Type B pancreatic cell (in vitro differentiated cells): ENCODE measurements at places on chromosomes 6 and 20. TPM values are rescaled to one million over a fixed set of nuclear protein-coding genes. Genes with fewer than 3 reads are reported as not detected.

Gene SSTR4
- total RNA-seq = not detected in 2 replicates

Gene SIRPB2
- total RNA-seq = not detected in 2 replicates

Gene TBXT
- total RNA-seq = 0.85 and 2.0 TPM in 2 replicates

Gene HCK
- not detected in 2 replicates for total RNA-seq

Gene ANGPT4
- total RNA-seq = 0.07 TPM in 1 of 2 replicates, not detected in the other

Gene RPS6KA2
- total RNA-seq = 23.8 and 39.1 TPM in 2 replicates

Gene PLA2G7
- total RNA-seq = 0.71 and 1.2 TPM in 2 replicates

DNA sequence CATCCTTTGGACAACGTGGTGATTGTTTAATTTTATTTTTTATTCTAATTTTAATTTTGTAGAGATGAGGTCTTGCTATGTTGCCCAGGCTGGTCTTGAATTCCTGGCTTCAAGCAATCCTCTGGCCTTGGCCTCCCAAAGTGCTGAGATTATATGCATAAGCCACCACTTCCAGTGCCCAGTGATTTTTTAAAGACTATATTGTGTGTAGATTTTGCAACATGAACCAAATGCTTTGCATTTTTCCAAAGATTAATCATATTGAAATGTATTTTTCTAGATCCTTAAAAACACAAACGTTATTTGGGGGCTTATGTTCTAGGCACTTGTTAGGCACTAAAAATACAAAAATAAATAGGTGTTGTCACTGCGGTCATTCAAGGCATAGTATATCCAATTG lies 117.6 kb upstream of the CCN2 start:
- H3K27me3 ChIP-seq = no peaks in the 10 kb centered on the region
- no peak overlapping the region for H3K27ac ChIP-seq
- peaks cover 5% of the 10 kb centered on the region for H3K4me1 ChIP-seq
- no peak overlapping the region for H3K4me3 ChIP-seq

GRCh38 chr6:389622-390021 lies 1.9 kb upstream of the IRF4 start:
- no peak overlapping the region for H3K4me3 ChIP-seq
- DNase-seq = no peak
- peaks cover 94% of the 10 kb centered on the region for H3K27me3 ChIP-seq
- no peaks in the 10 kb centered on the region for H3K36me3 ChIP-seq

DNA sequence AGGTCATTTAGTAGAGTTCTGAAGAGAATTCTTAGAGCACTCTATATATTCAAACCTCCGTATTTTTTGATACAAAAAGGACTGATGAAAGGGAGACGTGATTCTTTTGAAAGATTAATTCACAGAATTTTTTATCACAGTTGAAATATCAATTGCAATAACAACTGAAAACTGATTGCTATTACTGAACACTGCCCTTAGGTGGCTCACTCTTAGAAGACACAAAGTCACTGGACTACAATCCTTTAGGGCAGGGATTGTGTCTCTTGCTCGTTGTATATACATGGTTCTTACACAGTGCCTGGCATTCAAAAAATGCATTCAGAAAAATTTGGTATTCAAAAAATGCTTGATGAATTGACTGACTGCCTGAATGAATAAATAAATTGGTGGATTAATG lies 17.1 kb upstream of the CALHM6 start:
- no peak overlapping the region for H3K4me3 ChIP-seq
- DNase-seq = no peak
- H3K27ac ChIP-seq = no peak overlapping the region
- peaks cover 39% of the 10 kb centered on the region for H3K4me1 ChIP-seq
- no peaks in the 10 kb centered on the region for H3K27me3 ChIP-seq
- H3K36me3 ChIP-seq = no peaks in the 10 kb centered on the region

- no peaks in the 10 kb centered on the region for H3K4me1 ChIP-seq
- H3K4me3 ChIP-seq = no peak overlapping the region
- no peak overlapping the region for H3K27ac ChIP-seq
- peaks cover 8% of the 10 kb centered on the region for H3K27me3 ChIP-seq
- DNase-seq = no peak
- H3K36me3 ChIP-seq = no peaks in the 10 kb centered on the region
Observed at GRCh38 chr6:87054143-87054833, 40.6 kb downstream of the CGA start.

DNA sequence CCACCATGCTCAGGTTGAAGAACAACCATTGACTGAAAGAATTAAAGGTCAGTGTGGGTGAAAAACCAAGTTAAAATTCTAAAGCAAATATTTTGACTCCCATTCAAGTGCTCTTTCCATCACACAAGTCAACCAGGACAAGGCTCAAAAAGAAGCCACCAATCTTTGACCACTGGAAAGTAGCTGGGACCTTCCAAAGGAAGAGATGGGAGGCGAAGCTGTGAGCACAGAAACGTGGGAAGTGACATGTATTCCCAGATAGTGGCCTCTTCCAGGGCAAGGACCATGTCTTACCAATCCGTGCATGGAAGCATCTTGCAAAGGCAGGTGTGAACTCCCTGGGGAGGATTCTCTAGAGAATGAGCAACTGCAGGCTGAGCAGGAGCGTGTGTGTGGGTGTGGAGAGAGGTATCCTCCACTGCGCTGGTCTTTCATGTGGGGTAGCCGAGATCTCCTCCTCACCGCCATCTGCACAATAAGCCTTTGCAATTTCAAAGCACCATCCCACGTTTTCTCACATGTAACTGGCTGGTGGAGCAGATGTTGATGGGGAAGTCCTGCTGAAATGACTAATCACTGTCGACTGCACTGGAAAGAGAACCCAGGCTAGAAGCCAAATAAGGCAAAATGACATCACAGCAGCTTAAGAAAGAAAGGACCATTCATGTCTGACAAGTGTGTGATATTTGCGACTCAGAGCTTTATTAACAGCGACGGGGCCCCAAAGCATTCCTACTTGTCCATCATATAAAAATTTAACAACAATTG lies 189.4 kb upstream of the RREB1 start:
- no peak overlapping the region for H3K27ac ChIP-seq
- H3K4me1 ChIP-seq = peaks cover 8% of the 10 kb centered on the region
- no peak for DNase-seq
- H3K4me3 ChIP-seq = no peak overlapping the region
- no peaks in the 10 kb centered on the region for H3K27me3 ChIP-seq
- no peaks in the 10 kb centered on the region for H3K36me3 ChIP-seq

DNA sequence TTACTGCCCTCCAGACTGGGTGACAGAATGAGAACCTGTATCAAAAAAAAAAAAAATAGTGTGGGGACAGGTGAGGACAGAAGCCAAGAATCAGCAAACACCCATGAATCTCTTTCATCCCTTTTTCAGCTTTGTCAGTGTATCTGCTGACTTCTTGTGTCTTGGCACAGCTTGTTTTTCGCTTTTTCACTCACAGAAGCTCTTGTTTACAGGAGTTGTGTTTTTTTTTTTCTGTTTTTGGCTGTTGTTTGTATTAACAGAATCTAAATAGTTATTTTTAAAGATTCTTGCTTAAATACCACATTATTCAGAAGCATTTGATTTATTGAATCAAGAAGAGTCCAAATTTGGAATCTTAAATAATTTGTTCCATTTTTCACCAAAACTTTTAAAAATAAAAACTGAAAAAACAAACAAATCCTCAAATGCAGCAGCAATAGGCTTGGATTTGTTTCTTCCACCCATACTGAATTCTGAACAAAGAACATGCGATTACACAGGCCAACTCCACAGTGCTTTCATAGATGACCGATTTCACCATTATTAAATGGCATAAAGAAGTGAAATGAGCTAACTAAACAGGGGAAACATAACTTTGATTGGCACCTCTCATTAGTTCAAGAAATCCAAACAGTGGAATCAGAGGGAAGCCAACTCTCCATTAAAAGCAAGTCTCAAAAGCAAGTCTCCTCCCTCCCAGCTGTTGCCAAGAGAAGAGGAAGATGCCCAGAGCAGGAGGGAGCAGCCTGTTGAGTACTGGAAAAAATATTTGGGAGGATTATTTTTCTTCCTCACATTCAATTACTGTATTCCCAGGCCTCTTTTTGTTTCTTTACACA lies 27.2 kb upstream of the GPR63 start:
- no peak overlapping the region for H3K4me3 ChIP-seq
- no peak for DNase-seq

DNA sequence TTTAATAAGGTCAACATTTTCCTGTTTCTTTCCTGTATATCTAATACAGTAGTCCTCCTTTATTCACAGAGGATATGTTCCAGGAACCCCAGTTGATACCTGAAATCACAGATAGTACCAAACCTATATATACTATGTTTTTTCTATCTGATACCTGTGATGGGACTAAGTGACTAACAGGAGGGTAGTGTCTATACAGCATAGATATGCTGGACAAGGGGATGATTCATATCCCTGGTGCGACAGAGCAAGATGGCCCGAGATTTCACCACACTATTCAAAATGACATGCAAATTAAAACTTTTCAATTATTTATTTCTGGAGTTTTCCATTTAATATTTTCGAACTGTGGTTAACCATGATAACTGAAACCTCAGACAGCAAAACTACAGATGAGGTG lies 281.1 kb downstream of the LAMA2 start:
- no peak for DNase-seq
- H3K36me3 ChIP-seq = no peaks in the 10 kb centered on the region
- no peak overlapping the region for H3K27ac ChIP-seq
- no peak overlapping the region for H3K4me3 ChIP-seq
- no peaks in the 10 kb centered on the region for H3K4me1 ChIP-seq

- H3K4me3 ChIP-seq = peak overlapping the region; percentile 39
- H3K27ac ChIP-seq = peak overlapping the region; percentile 4
- no peak for DNase-seq
- H3K4me1 ChIP-seq = peaks cover 46% of the 10 kb centered on the region
- H3K27me3 ChIP-seq = peaks cover 15% of the 10 kb centered on the region
- peaks cover 3% of the 10 kb centered on the region for H3K36me3 ChIP-seq
Observed at GRCh38 chr6:8181951-8182845, 79.8 kb upstream of the EEF1E1 start.

DNA sequence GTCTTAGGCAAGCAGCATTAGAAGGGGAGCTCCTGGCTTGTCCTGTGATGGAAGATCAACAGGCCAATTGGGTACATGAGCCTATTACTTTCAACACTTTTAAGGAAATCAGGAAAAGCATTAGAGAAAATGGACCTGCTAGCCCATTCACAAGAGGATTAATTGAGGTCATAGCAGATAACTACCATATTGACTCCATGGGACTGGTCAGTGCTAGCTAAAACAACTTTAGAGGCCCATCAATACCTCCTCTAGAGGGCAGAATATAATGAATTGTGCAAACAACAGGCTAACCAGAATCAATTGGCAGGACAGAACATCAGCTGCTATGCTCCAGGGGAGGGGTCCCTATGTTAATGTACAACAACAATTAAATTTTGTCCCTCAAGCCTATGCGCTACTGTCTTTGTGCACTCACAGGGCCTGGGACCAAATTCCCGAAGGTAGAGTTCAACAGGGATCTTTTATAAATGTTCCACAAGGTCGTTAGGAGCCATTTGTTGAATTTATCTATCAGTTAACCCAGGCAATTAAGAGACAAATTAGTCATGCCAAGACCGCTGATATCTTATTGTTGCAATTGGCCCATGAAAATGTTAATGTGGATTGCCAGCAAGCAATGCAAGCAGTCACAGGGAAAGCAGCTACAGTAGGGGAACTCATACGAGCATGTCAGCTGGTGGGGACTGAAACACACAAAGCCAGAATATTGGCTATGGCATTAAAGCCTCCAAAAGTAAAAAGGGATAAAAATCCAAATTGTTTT lies 106.6 kb upstream of the BTN3A2 start:
- H3K27me3 ChIP-seq = no peaks in the 10 kb centered on the region
- DNase-seq = no peak
- H3K4me3 ChIP-seq = peak overlapping the region; percentile 80
- H3K36me3 ChIP-seq = peaks cover 4% of the 10 kb centered on the region
- H3K27ac ChIP-seq = no peak overlapping the region

DNA sequence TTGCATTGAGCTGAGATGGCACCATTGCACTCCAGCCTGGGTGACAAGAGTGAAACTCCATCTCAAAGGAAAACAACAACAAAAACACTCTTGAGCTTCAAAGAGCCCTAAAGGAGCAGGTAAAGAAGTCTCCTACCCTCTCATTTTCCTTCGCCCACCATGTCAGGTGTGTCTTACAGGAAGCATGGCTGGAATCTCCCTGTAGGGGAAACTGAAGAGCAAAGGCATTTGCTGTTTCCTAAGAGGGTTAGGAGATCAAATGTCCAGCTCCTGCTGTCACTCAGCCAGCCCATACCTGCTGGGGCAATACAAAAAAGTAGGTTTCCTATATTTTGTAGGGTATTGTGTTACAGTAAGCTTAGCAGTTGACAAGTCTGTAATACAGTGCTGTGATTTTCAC lies 43.3 kb downstream of the SPATA2 start:
- H3K27me3 ChIP-seq = no peaks in the 10 kb centered on the region
- no peak overlapping the region for H3K4me3 ChIP-seq
- H3K36me3 ChIP-seq = peaks cover 8% of the 10 kb centered on the region
- no peak for DNase-seq
- H3K27ac ChIP-seq = no peak overlapping the region
- H3K4me1 ChIP-seq = peaks cover 24% of the 10 kb centered on the region

- H3K4me1 ChIP-seq = peaks cover 13% of the 10 kb centered on the region
- H3K4me3 ChIP-seq = no peak overlapping the region
- H3K27ac ChIP-seq = peak overlapping the region; percentile 76
- no peak for DNase-seq
- no peaks in the 10 kb centered on the region for H3K36me3 ChIP-seq
Observed at GRCh38 chr6:34717466-34717865, 20.9 kb upstream of the ILRUN start.

DNA sequence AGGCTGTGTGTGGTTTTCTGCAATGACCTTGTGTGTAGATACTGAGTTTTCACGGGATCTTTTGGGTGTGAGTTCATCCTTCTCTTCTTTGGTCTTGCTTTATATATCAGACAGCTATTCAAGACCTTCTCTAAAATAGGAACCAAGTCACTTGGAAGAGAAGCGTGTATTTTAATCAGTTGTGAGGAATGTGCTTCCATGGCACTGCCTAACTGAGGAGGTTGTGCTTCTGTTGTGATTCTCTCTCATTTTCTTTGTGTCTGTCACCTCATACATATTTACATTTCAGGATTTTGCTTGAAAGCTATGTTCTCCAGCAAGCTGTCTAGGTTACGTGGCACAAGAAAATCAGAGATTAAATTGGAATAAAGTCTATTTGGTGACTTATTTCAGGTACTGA lies 428.7 kb downstream of the QKI start:
- no peak overlapping the region for H3K27ac ChIP-seq
- H3K4me1 ChIP-seq = peaks cover 1% of the 10 kb centered on the region
- H3K36me3 ChIP-seq = no peaks in the 10 kb centered on the region
- H3K27me3 ChIP-seq = peaks cover 5% of the 10 kb centered on the region
- no peak for DNase-seq

GRCh38 chr6:89873721-89874120 lies 20.5 kb upstream of the GJA10 start:
- H3K4me1 ChIP-seq = no peaks in the 10 kb centered on the region
- H3K36me3 ChIP-seq = peaks cover 20% of the 10 kb centered on the region
- H3K27me3 ChIP-seq = no peaks in the 10 kb centered on the region
- no peak for DNase-seq
